ENCODE measurements at places on chromosomes 3 and 15.

DNA sequence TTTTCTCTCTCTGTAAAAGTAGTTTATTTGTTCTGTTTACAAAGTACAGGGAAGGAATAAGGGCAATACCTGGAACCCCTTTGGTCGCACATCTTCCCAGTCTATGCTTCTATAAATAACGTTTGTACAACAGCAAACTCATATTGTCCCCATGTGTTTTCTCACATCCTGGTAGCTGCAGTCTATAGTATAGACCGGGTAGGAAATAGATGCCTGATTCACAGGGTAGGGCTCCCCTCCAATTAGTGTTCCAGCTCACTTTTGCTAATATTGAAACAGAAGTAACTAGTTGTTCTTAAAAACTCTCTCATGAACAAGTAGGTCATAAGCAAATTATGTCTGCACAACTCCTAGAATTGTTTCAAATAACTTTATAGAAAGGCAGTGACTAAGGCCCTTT is 17.7 kb downstream of the ATG7 start:
- DNase-seq, result no peak

GRCh38 chr3:9222956-9223639 is 26.3 kb downstream of the SRGAP3 start:
- no peak for DNase-seq

DNA sequence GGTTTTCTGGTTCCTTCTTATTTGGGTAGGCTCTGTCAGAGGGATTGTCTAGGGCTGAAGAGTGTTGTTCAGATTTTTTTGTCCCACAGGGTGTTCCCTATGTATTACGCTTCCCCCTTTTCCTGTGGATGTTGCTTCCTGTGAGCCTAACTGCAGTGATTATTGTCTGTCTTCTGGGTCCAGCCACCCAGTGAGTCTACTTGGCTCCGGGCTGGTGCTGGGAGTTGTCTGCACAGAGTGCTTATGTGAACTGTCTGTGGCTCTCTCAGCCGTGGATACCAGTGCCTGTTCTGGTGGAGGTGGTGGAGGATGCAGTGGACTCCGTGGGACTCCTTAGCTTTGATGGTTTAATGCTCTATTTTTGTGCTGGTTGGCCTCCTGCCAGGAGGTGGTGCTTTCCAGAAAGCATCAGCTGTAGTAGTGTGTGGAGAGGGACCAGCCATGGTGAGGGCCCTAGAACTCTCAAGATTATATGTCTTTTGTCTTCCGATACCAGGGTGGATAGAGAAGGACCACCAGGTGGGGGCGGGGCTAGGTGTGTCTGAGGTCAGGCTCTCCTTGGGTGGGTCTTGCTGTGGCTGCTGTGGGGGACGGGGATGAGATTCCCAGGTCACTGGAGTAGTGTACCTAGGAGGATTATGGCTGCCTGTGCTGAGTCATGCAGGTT is 53.8 kb downstream of the CCDC66 start:
- no peak for DNase-seq

GRCh38 chr3:139916271-139916670 is 18.7 kb upstream of the CLSTN2 start:
- DNase-seq, result no peak

GRCh38 chr3:192514081-192514753 is 213.1 kb downstream of the FGF12 start:
- DNase-seq, result no peak

GRCh38 chr3:32813180-32813579 is 4.6 kb upstream of the TRIM71 start:
- no peak for DNase-seq

DNA sequence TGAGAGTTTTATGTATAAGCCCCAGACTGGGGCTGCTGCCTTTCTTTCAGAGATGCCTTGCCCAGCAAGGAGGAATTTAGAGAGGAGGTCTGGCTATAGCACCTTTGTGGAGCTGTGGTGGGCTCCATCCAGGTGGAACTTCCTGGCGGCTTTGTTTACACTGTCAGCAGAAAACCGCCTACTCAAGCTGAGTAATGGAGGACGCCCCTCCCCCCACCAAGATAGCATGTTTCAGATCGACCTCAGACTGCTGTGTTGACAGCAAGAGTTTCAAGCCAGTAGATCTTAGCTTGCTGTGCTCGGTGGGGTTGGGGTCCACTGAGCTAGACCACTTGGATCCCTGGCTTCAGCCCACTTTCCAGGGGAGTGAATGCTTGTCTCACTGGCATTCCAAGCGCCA is 155.6 kb downstream of the STXBP5L start:
- DNase-seq, result no peak

DNA sequence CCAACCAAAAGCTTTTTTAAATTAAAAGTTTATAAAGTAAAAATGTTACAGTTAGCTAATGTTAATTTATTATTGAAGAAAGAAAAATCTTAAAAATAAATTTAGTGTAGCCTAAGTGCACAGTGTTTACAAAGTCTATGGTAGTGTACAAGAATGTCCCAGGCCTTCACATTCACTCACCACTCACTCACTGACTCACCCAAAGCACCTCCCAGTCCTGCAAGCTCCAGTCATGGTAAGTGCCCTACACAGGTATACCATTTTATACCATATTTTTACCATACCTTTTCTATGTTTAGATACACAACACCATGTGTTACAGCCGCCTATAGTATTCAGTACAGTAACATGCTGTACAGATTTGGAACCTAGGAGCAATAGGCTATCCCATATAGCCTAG is 29.1 kb downstream of the SSR3 start:
- DNase-seq, result no peak
